ENCODE measurements at places on chromosomes 7 and 10. TPM values are rescaled to one million over a fixed set of nuclear protein-coding genes. Genes with fewer than 3 reads are reported as not detected.

DNA sequence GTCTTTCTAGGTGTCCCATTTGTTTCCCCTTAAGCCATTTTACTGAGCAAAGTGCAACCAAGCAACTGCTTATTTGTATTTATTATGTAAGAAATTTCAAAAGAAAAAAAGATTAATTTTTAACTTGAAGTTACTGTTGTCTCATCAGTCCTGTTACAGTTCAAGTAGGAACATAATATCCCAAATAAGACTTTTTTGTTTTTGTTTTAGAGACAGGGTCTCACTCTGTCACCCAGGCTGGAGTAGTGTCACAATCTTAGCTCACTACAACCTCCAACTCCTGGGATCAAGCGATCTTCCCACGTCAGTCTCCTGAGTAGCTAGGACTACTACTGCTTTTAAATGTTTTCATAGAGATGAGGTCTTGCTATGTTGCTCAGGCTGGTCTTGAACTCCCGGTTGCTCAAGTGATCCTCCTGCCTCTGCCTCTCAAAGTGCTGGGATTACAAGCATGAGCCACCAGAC lies 101.9 kb downstream of the MICU1 start:
- DNase-seq, result no peak

- DNase-seq, result no peak
Observed at GRCh38 chr10:26621889-26622711, 75.4 kb upstream of the PDSS1 start.

- DNase-seq, result peak; percentile 52
Observed at GRCh38 chr10:79137826-79138225, 69.1 kb downstream of the ZMIZ1 start.

DNA sequence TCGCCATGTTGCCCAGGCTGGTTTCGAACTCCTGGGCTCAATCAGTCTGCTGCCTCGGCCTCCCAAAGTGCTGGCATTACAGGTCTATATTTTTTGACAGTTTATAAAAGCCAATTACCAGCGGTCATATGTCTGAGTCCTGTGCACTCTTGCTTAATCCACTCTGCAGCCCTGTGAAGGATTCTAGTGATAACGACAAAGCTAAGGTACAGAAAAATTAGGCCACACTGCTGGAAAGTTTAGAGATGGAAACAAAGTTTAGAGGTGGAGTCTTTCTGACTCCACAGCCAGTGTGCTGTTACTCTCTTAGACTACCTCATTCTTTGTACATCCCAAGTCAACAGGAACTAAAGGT lies 707 bp downstream of the PTER start:
- no peak for DNase-seq

- DNase-seq, result no peak
Observed at GRCh38 chr10:122505011-122505410, 43.7 kb downstream of the HTRA1 start.

GRCh38 chr10:132199854-132200311 lies 13.1 kb downstream of the DPYSL4 start:
- DNase-seq, result no peak

- no peak for DNase-seq
Observed at GRCh38 chr7:4856336-4857057, 5.3 kb downstream of the PAPOLB start.

GRCh38 chr10:86355571-86356038 lies 11.0 kb downstream of the GRID1 start:
- DNase-seq, result no peak

DNA sequence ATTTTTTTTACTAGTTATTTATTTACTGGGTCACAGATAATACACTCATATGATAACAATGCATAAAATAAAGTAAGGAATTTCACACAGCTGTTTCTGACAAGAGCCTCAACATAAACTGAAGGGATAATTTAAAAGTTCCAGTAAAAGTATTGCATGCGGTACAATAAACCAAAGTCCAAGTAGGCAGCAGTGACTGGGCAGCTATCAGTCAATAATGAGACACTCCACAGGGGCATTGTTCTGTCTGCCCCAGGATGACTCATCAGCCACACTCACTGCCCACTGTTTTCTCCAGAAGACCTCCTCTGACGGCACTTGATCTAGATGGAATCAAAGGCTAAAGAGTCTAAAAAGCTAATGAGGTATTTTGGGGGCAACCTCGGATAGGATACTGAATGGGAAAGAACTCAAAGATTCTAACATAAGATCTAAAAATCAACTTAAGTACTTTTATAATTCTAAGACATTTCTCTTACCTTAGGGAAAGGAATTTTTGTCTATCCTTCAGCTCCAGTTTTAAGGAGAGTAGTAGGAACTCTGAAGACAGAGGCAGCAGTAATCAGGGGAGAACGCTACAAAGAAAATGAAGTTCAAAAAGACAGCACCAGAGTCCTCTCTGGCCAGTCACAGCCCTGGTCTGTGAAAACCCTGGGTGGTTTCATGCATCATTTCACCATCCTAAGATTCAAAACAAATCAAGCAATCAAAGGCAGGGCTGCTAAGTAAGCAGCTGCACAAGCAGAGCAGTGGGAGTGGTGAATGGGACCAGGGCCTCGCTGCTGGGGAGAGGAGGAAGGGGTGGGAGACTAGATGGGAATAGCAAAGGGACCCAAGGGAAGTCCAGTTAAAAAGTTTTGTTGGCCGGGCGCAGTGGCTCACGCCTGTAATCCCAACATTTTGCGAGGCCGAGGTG lies 175.1 kb downstream of the AVL9 start:
- peak; percentile 87 for DNase-seq

DNA sequence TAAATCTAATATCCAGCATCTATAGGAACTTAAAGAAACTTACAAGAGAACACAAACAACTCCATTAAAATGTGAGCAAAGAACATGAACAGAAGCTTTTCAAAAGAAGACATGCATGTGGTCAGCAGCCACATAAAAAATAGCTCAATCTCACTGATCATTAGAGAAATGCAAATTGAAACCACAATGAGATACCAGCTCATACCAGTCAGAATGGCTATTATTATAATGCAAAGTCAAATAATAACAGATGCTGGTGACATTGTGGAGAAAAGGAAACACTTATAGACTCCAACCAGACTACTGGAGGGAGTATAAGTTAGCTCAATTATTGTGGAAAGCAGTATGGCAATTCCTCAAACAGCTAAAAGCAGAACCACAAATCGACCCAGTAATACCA lies 1314.5 kb downstream of the XPNPEP1 start:
- no peak for DNase-seq

GRCh38 chr10:101774589-101775272 lies 1.2 kb downstream of the FGF8 start:
- no peak for DNase-seq

DNA sequence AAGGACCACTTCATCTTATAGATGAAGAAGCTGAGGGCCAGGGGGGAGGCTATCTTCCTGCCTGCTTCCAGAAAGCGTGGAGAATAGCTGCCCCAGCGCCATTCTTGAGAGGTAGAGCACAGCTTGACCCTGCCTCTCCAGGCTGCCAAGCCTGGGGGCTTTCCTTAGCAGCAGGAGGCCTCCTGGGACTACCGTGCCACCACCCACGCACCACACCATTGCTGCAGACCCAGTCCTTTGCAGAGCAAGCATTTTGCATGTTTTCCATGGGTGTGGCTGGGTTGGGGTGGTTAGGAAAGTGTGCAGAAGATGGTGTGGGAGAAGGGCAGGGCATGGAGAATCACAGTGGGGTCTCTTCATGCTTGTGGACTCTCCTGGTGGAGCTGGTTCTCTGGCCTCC lies 64.9 kb downstream of the TBXAS1 start:
- no peak for DNase-seq

DNA sequence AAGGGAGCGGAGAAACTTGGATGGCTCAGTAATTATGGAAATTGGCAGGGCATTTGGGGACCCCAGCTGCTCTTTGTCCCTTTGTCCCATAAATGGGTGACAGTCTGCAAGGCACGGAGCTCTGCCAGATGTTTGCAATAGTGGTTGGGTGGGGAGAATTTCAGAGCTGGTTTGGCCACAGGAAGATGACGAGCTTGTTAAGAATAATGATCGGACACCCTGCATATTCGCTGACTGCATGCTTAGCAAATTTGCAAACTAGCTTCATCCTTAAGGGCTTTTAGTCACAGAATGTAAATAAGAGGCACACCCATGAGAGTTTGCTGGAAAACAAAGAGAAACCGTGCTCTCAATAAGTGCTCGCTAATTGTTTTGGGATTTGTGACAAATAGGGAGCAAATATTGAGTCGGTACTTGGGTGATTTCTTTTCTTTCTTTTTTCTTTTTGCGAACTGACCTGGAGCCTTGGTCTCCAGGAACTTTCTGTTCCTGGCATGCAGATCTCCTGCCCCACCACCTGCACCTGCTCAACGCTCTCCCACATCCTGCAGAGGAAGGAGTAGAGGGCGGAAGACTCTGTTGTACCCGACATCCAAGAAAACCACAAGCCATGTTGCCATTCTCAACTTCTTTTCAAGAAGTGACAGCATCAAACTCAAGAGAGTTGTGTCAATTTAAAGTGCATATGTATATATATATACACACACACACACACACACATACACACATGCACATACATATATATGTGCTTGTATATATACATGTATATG lies 238.9 kb downstream of the CAMK1D start:
- DNase-seq, result no peak

- DNase-seq, result no peak
Observed at GRCh38 chr7:41503438-41503837, 199.5 kb downstream of the INHBA start.

DNA sequence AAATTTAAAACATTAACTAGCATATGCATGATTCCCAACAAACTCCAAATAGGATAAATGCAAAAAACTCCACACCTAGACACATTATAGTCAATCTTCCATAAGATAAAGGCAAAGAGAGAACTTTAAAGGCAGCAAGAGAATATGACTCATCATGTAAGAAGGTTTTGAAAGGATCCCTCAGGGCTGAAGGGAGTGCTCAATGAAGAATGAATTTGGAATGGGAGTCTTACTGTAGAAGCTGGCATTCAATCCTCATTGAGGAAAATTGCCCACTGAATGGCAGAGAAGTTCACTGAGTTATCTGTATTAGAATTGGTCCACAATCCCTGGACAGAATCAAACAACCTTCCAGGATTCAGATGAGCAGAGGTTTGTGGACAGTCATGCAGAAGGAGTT lies 26.1 kb upstream of the ZNF365 start:
- no peak for DNase-seq

The HMX2 gene
- not detected for total RNA-seq

The GPR37 gene
- total RNA-seq, result 0.95 TPM

The DPYSL4 gene
- 19.6 TPM for total RNA-seq
